ENCODE measurements at places on chromosomes 11 and 22.

- no peak for DNase-seq
Observed at GRCh38 chr11:27573024-27573423, 66.5 kb upstream of the LIN7C start.

DNA sequence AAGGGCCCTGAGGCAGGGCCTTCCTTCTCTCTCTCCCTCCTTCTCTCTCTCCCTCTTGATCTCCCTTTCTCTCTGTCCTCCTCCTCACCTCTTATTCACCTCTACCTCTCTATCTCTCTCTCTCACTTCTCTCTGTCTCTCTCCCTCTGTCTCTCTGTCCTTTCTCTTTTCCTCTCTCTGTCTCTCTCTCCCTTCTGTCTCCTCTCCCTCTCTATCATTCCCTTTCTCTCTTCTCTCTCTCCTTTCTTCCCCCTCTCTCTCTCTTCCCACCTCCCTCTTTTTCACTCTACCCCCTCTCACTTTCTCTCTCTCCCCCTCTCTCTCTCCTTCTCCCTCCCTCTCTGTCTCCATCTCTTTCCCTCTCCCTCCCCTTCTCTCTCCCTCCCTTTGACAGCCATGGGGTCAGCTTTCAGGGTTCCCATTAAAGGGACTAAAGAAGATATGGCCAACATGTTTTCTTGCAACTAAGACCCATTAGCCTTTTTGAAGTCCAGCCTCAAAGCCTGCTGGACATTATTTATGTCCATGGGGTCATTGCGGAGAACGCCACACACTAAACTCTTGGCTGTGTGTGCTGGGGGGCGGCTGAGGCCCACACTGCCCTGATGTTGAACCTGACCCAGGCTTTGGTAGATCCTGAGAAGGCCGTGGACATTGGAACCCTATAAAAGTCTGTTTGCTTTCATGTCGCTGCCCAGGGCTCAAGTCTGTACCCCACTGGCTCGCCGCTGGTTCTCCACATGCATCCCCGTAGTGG is 15.0 kb downstream of the ANO1 start:
- no peak for DNase-seq

DNA sequence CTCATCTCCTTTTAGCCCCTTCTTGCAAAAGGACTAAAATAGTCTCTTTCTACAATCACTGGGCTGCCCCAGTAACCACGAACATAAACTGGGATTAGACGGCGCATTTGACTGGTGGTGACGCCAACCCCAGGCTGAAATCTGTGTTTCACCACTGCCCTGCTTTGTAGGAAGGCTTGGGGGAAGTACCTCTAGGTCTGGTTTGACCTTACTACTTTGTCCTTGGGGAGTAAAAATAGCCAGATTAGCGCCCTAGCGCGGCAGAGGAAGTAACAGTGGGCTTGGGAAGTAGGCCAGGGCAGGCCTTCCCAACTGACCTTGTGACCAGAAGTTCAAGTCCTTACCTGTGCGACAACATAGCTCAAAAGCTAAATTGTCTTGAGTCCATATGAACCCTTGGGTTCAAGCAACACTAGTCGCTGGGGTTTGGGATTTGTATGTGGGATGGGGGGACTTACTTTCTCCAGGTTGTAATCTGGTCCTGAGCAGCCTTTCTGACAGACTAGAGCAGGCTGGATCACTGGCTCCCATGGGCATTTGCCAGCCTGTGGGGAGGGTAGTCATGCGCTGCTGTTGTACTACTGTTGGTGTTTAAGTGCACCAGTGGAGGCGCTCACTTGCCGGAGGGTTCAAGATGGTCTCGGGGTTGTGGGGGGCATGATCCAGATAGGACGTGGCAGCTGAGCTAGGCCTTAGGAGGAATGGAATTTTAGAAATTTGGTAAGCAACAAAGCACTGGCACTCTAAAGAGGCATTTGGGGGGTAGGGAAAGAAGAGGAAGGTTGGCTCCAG is 953 bp upstream of the PACS1 start:
- DNase-seq: peak; percentile 59

- no peak for DNase-seq
Observed at GRCh38 chr11:37858398-37858797, 1260.4 kb upstream of the RAG2 start.

GRCh38 chr22:35995772-35996171 is 32.9 kb downstream of the RBFOX2 start:
- DNase-seq: peak; percentile 74

DNA sequence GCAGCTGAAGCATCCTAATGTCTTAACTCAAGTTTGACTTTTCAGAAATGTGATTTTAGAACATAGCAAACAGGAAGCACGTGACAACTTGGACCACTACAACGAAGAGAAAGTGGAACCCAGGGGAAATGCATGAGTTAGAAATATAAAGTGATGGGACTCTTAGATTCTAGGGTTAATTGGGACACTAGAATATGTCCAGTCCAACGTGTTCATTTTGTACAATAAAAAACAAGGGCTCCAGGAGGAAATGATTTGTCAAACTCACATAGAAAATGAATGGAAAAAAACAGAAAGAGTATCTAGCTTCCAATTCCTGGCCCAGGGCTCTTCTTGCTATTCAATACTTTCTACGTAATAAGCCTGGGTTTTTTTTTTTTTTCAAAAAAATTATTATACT is 30.7 kb downstream of the TIMP3 start:
- no peak for DNase-seq

DNA sequence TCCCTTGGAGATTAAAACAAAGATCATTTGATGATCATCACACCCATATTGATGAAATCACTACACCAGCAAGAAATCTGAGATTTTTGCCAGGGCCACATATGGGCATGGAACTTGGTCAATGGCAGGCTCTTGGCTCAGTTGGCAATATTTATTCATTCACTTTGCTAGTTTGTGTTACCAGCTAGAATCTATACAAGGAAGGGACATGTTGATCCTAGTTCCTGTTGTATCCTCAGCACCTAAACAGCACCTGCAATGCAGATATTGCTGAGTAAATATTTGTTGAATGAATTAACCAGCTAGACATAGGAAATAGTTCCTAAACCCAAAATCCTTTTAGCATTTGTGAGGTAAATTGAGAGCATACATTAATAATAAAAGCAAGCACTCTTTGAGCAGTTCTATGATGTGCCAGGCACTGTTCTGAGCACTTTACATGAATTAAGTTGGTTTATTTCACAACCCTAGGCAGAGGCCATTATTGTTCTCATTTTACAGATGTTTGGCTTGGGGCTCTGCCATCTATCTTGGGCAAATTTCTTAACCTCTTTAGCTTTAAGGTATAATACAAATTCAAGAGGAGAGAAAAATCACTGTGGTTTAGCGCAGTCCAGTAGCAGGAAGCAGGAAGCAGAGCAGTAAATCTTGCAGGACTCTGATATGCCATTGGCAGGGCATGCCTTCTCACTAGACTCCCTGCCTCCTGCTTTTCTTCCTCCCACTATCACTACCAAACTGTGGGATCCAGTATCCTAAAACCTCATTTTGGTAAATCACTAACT is 1.6 kb downstream of the TRIM68 start:
- no peak for DNase-seq

DNA sequence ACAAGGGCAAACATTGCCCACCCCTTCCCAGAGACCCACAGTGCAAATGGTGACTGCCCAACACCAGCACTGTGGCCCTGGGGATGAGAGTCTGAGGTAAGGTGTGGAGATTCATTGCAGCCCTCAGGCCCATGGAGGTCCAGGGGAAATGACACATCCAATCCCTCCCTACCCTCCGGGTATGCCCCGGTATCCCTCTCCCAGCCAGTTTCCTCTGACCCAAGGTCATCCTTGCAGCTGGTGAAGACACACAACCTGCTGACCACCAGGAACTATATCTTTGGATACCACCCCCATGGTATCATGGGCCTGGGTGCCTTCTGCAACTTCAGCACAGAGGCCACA is 18.9 kb upstream of the UVRAG start:
- no peak for DNase-seq

- DNase-seq: no peak
Observed at GRCh38 chr11:111696556-111696955, 69.6 kb downstream of the PPP2R1B start.

DNA sequence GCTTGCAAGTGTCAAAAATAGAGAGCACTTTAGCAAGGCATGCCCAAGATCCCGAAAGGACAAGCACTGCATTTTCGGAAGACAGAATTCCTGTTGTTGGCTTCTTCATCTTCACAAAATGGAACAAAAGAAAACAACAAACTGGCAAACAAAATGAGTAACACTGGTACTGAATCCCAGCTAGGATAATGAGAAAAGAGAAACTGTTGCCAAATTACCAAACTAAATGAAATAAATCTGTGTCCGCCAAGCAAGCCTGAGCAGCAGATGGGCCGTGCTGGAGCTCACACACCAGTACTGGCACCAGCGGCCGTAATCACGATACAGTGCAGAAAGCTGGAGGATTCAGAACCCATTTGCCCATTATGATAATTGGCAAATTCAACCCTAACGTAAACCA is 30.6 kb downstream of the TUB start:
- DNase-seq: no peak

DNA sequence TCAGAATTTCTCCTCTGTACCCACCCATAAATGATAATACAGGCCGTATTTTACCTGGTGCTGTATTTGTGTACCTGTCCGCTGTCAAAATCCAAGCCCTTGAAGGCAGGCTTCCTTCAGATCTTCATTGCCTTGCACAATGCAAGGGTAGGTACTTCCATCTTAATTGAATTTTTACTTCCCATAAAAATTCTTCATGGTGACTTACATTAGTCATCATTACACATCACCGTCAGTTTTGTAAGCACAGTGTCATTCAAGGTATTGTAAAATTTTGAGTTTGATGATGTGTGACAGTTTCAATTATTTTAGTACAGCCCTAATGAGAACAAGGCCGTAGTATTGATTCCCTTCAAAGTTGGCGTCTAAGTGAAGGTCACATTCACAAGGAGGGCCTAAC is 770 bp upstream of the TSG101 start:
- DNase-seq: no peak

DNA sequence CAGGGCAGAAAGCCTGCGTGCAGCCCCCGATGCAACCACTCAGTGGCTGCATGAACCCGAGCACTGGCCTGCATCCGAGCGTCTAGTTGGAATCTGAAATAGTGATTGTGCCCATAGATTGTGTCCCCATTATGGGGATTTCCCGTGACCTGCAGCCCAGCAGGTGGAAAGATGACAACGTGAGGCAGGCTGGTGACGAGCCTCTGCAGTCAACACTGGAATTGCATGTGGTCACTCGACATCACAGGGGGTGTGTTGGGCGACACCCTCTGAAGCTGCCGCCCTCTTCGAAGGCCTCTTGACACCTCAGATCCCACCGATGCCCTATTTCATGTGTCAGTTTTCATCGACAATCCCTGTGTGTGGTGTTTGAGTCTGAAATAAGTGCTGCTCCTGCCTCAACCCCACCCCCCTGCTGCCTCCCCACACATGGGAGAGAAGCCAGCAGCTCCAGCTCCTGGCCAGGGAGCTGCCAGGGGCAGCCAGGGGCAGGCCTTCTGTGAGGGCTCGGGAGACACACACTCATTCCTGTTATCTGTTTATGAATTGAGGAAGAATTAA is 172.0 kb upstream of the B3GAT1 start:
- no peak for DNase-seq

GRCh38 chr22:38881464-38881871 is 9.5 kb upstream of the CBX6 start:
- DNase-seq: no peak

DNA sequence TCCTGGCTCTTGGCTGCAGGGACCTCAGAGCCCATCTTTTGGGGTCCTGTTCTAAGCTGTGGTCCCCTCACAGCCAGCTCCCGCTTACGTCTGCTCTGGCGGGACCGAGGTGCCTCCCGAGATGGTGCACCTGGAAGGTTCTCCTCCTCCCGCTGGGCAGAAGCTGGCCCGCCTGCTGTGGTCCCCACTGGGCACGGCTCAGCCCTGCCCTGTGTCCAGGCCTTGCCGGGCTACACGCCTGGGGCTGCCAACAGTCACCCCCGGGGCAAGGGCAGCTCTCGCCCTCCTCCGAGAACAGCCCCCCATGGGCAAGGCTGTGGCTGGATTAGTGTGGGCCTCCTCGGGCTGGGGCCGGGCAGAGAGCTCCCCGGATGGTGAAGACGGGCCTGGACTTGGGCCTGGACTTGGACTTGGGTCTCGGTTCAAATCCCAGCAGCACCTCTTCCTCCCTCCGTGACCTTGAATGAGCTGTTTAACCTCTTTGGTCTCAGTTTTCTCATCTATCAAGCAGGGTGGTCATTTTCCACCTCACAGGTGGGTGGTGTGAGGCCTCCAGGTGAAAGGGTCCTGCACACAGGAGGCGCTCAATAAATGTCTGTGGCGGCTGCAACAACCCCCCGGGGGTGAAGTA is 998 bp downstream of the BAIAP2L2 start:
- peak; percentile 29 for DNase-seq

- DNase-seq: no peak
Observed at GRCh38 chr22:19357270-19358105, 66.0 kb upstream of the CLTCL1 start.

DNA sequence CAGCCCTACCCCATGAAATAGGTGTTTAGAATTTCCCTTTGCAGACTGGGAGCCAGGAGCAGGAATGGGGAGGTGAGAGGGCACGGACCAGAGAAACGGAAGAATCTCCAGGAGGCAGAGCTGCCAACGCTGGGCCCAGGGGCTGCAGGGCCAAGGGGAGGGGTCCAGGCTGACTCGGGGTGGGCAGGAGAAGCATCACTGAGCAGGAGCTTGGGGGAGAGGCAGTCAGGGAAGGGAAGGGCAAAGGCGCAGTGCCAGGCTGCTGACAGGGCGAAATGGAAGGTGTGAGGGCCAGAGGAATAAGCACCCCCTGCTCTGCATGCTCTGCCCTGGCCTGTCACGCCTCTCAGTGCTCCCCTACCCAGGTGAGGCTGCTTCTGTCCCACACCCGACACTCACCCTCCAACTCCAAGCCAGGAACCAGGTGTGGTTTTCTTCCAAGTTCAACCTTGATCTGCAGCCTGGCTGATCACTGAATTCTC is 14.5 kb downstream of the LRRC32 start:
- no peak for DNase-seq

GRCh38 chr11:65366340-65366773 is 11.8 kb downstream of the TIGD3 start:
- DNase-seq: no peak

DNA sequence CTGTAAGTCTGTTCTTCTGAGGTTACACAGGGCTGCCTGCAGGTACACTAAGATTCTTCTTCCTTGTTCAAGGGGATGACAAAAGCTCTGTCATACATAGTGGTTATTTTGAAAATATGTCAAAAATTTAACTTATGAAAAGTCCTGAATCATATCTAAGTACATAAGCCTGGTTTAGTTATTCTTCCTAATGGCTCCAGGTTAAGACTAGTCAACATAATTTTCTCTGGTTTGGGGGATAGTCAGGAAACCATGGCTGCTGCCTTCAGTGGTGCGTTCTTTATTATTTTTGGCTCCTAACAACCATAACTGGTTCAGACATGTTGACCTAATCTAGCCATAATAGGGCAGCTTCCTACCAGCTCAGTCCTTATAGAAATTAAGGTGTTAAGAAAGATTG is 257.4 kb upstream of the DDI1 start:
- no peak for DNase-seq

DNA sequence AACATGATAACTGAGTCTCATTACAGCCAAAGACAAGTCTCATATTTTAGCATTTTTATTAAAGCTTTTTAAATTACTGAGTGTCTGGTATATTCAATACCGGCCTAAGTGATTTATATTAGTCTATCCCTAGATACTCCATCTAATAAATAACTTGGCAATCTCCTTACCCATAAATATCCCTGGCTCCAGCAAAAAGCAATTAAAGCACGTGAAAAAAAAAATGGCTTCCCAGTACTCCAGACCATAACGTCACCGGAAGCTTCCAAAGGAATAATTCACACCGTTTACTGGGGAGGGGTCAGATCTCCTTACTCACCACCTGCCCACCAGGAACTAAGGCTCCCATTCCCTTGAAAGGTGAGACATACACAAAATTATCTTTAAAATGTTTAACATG is 988.3 kb downstream of the OPCML start:
- DNase-seq: no peak
